MG63 (cell line): ENCODE measurements at places on chromosomes 5 and 9. TPM values are rescaled to one million over a fixed set of nuclear protein-coding genes. Genes with fewer than 3 reads are reported as not detected.

Gene GPBP1
- total RNA-seq: 37.4 and 55.2 TPM in 2 replicates

Gene PCDHGB4
- 0.17 and 0.26 TPM in 2 replicates for total RNA-seq

Gene SLC23A1
- total RNA-seq: not detected in 2 replicates

Gene TRPM6
- total RNA-seq: 0.03 and 0.17 TPM in 2 replicates

Gene FOXD4L5
- not detected in 2 replicates for total RNA-seq

Gene SLC4A9
- total RNA-seq: not detected in 2 replicates

Gene ASPN
- not detected in 2 replicates for total RNA-seq

Gene PLPPR1
- not detected in 2 replicates for total RNA-seq

Gene TIMD4
- total RNA-seq: not detected in 2 replicates

Gene TLX3
- total RNA-seq: not detected in 2 replicates

Gene KIF4B
- 0.03 and 0.10 TPM in 2 replicates for total RNA-seq

Gene OTULINL
- total RNA-seq: 0.63 TPM in 1 of 2 replicates, not detected in the other

Gene DMRTA1
- not detected in 2 replicates for total RNA-seq

Gene RNF180
- 0.10 TPM in 1 of 2 replicates, not detected in the other for total RNA-seq

Gene HTR1A
- total RNA-seq: not detected in 2 replicates

Gene SH3TC2
- total RNA-seq: 2.9 and 8.8 TPM in 2 replicates

Gene ACSL6
- total RNA-seq: 1.1 TPM in 1 of 2 replicates, not detected in the other

Gene LCN15
- total RNA-seq: not detected in 2 replicates

Gene FYB1
- total RNA-seq: not detected in 2 replicates

Gene CLIC3
- total RNA-seq: not detected in 2 replicates

Gene CNTFR
- total RNA-seq: not detected in 2 replicates

Gene SHISAL2B
- total RNA-seq: not detected in 2 replicates

Gene CARD19
- total RNA-seq: 77.4 and 103 TPM in 2 replicates

Gene OBP2B
- not detected in 2 replicates for total RNA-seq

Gene BARHL1
- not detected in 2 replicates for total RNA-seq

Gene PKN3
- total RNA-seq: 10.2 and 10.5 TPM in 2 replicates

Gene CCDC192
- total RNA-seq: not detected in 2 replicates

Gene NUTM2G
- total RNA-seq: not detected in 2 replicates

Gene PCDHGB6
- total RNA-seq: not detected in 2 replicates

Gene SEMA4D
- total RNA-seq: 0.23 and 0.86 TPM in 2 replicates

Gene C9
- total RNA-seq: not detected in 2 replicates

Gene DOK3
- total RNA-seq: 0.92 TPM in 1 of 2 replicates, not detected in the other
